Germinal center (tissue), 1 donor: ENCODE measurements at places on chromosomes 11 and 22.

DNA sequence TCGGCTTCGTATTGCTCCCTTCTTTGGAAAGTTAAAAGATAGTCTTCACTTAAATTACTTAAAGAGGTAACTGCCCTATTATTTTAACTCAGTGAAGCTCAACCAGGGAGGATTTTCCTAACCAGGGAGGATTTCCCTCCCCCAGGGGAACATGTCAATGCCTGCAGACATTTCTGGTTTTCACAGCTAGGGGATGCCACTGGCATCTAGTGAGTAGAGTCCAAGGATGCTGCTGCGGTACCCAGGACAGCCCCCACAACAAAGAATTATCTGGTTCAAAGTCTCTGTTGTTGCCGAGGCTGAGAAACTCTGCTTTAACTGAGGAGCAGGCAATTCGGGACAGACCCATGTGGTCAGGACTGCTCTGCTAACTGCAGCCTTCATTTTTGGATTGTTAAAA, 82.2 kb downstream of the DEPDC5 start:
- DNase-seq, result no peak

GRCh38 chr11:115126515-115127208, 377.6 kb downstream of the CADM1 start:
- no peak for DNase-seq

DNA sequence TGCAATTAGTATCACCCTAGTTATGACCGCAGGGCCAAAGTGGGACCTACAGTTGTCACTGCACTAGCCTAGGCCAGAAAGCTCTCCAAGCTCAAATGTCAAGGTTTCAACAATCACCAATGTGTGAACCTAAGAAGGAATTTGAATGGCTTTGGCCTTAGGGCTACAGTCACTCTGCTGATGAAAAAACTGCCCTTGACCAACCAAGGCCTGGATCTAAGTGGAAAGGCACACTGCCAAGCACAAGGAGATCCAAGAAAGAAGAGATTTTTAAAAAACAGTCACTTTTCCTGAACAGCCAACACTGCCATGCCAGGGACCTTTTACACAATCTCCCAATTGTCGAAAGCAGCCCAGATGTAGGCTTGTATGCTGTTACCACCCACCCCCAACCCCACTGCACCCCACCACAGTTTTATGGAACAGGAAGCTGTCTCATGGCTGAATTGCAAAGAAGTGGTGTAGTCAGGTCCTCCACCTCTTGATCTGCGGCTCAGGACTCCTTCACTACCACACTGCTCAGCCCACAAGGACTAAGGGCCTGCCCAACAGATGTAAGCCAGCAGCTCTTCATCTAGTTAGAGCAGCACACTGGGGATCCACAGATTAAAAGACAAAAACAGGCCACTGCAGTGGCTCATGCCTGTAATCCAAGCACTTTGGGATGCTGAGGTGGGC, 32.9 kb downstream of the SMCO4 start:
- DNase-seq, result no peak

DNA sequence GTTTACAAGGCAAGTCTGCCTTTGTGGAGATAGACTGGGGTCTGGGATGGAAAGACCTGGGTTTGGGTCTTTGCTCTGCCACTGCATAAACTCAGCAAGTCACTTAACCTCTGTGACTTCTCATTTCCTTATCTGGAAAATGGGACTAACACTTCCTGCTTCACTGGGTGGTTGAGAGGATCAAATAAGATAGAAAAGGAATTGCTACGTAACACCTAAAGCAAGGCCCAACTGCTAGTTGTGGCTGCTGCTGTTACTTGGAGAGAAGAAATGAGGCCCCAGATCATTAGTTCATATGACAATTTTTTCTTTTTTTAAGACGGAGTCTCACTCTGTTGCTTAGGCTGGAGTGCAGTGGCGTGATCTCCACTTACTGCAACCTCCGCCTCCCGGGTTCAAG, 5.9 kb downstream of the PTPRJ start:
- no peak for DNase-seq

- DNase-seq, result no peak
Observed at GRCh38 chr22:36599771-36600170, 70.8 kb upstream of the EIF3D start.

GRCh38 chr22:29092243-29092642, 19.4 kb downstream of the KREMEN1 start:
- DNase-seq, result no peak

GRCh38 chr11:72023335-72023734, 24.6 kb downstream of the IL18BP start:
- DNase-seq, result no peak

- DNase-seq, result no peak
Observed at GRCh38 chr11:9739123-9739900, 75.4 kb downstream of the SWAP70 start.

- no peak for DNase-seq
Observed at GRCh38 chr11:71286701-71287643, 34.6 kb upstream of the SHANK2 start.

GRCh38 chr11:76215941-76216340, 9.6 kb upstream of the WNT11 start:
- DNase-seq, result no peak

- DNase-seq, result peak; percentile 79
Observed at GRCh38 chr11:1839924-1840779, 1.4 kb downstream of the TNNI2 start.

GRCh38 chr11:33772300-33772699, 2.0 kb downstream of the FBXO3 start:
- no peak for DNase-seq
